ENCODE measurements at places on chromosomes 5 and 9.

- no peak for DNase-seq
These were observed 65.5 kb upstream of the PCSK5 start for GRCh38 chr9:75824816-75825568.

- DNase-seq, result no peak
These were observed 5.5 kb downstream of the ASTN2 start for GRCh38 chr9:117409321-117409720.

- no peak for DNase-seq
These were observed 448.4 kb upstream of the ITGA1 start for GRCh38 chr5:52339285-52339684.

- DNase-seq, result no peak
These were observed 67.1 kb upstream of the CLINT1 start for GRCh38 chr5:157925786-157926671.

GRCh38 chr9:16294133-16294770, 576.2 kb downstream of the BNC2 start:
- DNase-seq, result no peak

GRCh38 chr5:179237770-179238627, 107.3 kb downstream of the ADAMTS2 start:
- DNase-seq, result no peak

DNA sequence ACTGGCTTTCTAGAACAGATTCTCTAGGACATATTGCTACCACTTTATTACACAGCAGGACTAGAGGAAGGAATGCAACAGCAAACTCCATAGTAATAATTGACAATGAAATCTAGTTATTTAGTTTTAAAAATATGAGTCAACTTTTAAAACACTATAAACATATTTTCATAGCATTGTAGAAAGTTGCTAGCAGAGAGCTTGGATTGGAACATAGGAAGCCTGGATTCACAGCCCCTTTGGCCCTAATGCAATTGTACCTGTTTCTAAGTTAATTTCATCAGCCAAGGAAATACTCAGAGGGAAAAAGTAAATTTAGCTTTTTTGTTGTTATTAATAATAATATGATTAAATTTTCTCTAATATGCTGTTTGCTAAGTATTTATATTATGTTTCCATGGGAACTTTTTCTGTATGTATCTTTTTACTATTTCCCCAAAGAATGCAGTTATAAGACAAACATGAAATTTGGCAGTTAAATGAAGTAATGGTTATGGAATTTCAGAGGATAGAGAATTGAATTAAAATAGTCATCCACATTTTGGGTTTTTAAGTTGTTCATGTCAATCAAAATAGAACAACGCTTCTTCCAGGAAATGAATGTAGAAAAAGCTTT, 45.6 kb downstream of the VCAN start:
- no peak for DNase-seq

GRCh38 chr9:126701813-126702140, 88.0 kb downstream of the LMX1B start:
- DNase-seq, result no peak

DNA sequence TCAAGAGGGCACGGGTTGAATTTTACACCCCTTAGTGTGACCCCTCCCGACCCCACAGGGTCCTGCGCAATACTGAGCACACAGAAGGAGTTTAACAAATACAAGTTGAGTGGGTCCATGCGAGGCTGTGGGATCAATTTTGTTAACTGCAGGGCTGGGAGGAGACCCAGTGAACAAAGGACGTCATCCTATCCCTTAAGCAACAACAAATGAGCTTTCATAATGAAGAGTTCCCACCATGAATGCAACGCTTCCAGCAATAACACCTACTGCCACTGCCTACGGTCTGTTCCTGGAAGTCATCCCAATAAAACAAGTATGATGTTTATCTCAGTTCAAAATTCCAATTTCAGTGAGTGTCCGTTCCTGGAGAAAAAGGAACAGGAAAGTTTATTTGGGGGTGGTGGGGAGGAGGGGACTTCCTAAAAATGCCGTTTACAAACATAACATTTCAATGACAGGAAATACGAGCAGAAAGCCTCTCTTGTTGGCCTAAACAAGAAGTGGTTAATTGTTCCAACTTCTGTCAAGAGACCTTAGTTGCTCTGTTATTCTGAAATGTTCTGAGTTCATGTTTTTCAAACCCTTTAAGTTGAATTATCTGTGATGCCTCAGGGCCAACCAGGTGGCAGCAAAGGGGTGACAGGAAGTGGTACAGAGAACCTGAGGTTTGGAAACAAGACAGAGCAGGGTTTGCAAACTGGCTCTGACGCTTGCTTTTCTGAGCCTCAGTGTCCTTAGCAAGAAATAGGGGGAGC, 65.8 kb upstream of the PLPP6 start:
- DNase-seq, result peak; percentile 46

GRCh38 chr9:97512966-97513560, 11.6 kb downstream of the TMOD1 start:
- DNase-seq, result no peak

- no peak for DNase-seq
These were observed 424.8 kb downstream of the TLE1 start for GRCh38 chr9:81264516-81264915.

- no peak for DNase-seq
These were observed 72.9 kb upstream of the PAM start for GRCh38 chr5:102682101-102682647.

GRCh38 chr5:40227366-40227765, 452.3 kb upstream of the PTGER4 start:
- DNase-seq, result no peak

DNA sequence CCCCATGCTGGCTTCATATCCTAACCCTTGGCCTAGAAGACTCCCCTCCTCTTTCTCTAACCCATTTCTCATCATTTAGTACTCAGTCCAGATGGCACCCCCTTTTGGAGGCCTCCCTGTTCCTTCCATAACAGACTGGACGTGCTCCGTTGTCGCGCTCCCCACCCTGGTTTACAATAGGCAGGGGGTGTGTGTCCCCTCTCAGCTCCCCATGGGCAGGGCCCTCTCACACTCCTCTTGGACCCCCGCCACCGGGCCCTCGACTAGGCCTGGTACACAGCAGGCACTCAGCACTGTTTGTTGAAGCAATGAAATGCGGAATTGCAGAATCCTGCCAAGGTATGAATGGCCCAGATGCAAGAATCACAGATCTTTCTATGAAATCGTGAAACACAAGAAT, 227.4 kb downstream of the FSTL4 start:
- no peak for DNase-seq

DNA sequence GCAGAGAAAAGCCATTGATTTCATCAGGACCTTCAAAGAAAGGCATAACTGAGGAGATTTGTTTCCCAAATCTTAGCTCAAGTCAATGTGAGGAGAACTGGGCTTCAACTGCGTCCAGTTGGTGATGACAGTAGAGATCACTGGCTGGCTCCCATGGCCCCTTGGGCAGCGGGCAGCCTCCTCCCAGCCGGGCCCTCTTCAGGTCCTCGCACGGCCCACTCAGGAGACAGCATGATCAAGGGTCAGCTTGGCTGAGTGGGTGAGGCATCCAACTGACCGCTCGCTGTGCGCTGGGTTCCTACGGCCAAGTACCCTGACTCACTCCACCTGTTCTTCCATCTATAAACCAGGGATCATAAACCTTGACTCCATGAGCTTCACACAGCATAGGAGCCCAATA, 274.0 kb downstream of the NSG2 start:
- no peak for DNase-seq

DNA sequence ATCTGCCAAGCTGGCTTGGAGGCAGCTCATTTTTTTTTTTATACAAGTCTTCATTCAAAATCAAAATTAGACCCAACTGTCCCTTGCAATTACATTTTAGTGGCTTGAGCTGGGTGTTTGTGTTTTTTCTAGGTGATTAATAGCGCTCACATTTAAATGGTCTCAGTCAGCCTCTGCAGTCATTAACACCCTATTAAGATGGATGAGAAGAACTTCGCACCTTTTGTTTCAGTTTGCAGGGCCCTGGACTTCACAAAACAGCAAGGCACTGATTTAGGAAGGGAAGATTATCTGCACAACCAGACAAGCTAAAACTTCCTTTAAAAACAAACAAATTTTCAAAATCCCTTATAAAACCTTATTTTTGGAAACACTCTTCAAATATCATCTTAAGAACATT, 374.8 kb downstream of the EFNA5 start:
- DNase-seq, result no peak

DNA sequence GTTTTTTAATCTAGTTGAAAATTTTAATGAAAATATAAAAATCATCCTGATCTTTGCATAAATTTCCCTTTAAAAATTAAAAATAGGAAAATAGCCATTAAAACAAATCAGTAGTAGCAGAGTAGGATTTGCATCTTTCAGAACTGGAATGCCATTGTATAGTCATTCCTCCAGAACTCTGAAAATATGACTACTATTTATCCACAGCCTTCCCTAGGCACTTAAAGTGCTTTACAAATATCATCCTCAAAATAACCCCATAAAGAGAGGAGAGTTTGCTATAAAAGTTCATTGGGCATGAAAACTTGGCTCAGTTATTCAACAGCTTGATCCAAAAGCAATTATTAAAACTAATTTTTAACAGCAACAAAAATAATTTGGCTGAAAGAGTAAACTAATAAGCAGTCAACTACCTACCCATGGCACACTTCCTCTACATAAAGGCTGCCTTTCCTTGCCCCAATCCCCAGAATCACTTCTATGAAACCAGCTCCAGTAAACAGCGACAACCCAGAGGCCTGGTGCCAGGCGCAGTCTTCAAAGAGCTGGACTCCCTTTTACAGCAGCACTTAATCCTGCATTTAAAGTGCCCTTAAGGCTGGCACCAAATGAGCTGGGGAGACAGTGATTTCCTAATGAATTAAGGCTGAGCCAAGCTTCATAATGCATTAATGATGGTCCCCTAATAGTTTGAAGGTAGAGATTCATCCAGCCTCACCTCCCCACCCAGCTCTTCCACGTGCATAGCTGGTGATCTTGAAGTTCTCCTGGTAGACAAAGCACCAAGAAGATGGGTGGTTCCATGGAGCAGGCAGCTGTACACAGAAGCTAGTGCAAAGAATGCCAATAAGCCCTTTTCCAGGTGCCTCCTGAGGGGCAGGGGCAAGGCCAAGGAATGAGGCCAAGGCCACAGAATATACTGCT, 36.1 kb downstream of the LHFPL2 start:
- no peak for DNase-seq

DNA sequence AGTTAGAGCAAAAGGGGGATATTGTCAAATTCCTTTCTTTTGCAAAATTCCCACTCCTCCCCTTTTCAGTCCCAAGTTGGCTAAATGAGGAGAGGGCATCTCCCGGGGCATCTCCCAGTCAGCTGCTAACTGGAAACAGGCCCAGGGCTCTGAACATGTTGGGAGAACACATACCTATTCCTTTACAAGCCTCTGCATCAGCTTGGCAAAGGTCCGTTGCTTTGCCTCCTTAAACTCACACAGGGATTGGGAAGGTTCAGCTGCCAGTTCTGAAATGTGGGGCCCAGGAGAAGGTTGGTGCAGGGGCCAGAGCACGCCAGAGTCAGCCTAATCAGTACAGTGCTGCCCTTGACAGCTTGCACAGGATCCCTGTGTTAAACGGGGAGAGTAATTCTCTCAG, 11.0 kb upstream of the DMRT3 start:
- DNase-seq, result no peak

- DNase-seq, result no peak
These were observed 42.2 kb downstream of the PSD2 start for GRCh38 chr5:139837711-139838380.

DNA sequence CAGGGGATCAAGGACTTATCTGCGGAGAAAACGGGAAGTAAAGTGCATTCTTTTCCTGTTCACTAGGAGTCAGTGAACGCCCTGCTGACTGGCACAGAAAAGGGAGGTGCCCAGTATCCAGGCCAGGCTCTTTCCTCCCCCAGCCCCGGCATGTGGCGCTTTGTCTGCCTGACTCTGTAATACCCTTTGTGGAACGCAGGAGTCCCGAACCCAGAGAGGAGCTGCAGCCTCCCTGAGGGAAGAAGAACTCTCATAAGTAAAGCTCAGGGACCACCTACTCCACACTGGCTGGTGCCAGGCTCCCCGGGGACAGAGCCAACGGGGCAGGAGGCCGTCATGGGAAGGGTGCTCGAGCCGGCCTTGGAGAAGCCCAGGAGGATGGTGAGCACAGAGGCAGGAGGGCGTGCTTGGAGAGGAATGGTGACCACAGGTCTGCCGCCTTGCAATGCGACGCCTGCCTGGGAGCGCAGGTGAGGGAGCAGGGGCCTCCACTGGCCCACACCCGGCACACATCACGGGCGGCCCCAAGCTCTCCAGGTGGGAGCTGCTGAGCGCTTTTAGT, 31.5 kb downstream of the VAV2 start:
- no peak for DNase-seq

GRCh38 chr5:177393206-177393765, 7.2 kb downstream of the PFN3 start:
- DNase-seq, result no peak

DNA sequence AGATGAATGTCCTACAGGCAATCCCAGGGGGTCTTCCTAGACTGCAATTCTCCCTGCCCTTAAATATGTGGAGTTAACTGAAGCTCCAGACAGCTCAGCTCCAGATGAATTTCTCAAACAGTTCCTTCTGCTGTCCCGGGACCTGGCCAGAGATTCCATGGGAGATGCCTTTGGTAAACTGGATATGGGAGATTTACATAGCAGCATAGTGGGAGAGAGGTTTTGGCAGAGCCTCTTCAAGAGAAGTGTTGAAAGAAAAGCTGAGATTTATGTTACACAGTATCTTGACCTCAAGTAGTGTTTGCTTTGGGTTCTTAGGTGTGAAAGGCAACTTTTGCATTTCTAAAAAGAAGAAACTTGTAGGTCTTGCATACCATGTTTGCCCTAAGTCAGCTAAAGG, 364.9 kb downstream of the ARRDC3 start:
- no peak for DNase-seq

- DNase-seq, result no peak
These were observed 110.4 kb upstream of the LIFR start for GRCh38 chr5:38666668-38667498.

DNA sequence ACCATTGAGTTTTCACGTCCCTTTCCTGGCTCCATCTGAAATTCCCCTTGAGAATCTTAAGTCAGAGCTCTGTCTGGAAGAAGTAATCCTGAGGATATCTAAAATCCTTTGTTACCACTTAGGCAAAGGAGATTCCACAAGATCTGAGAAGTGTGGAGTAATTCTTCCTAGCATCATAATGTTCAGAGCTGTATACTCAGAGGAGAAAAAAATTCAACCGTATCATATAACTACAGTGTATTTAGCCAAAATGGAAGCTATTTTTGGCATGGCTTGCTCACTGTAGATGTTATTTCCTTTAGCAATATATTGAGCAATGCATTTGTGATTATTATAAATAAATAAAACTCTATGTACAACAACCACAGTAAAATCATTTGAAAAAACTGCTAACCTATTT, 1858.4 kb downstream of the EFNA5 start:
- DNase-seq, result no peak

GRCh38 chr5:56852228-56853000, 37.1 kb downstream of the MAP3K1 start:
- peak; percentile 46 for DNase-seq
